ENCODE measurements at places on chromosomes 2 and 18. TPM values are rescaled to one million over a fixed set of nuclear protein-coding genes. Genes with fewer than 3 reads are reported as not detected.

DNA sequence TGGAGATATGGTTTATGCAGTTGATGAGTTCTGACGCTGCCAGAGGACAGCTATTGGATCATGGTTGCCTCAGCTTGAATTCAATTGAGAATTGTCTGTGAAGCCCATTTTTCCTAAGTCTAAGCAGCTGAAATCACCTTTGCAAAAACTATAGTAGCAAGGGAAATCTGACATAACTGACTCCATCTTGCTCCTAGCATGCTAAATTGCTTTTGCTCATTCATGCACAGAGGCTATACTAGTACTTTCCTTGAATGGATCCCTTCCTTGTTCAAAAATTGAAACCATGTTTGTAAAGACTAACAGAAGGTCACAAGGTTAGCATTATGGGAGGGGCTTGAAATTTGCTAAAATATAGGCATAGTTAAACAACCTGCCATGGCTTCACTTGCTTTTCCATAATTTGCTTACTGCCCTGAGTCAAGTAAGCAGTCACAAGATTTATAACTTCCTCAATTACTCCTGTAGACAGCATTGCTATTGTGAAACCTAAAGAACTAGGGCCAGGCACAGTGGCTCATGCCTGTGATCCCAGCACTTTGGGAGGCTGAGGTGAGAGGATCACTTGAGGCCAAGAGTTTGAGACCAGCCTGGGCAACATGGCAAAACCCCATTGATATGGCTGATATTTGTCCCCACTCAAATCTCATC lies 41.2 kb downstream of the CHRNA1 start:
- no peak overlapping the region for H3K27ac ChIP-seq
- no peaks in the 10 kb centered on the region for H3K36me3 ChIP-seq
- DNase-seq: no peak
- peaks cover 59% of the 10 kb centered on the region for H3K27me3 ChIP-seq

- peak; percentile 96 for DNase-seq
- H3K36me3 ChIP-seq: no peaks in the 10 kb centered on the region
Observed at GRCh38 chr2:99489063-99489760, 605 bp downstream of the REV1 start.

DNA sequence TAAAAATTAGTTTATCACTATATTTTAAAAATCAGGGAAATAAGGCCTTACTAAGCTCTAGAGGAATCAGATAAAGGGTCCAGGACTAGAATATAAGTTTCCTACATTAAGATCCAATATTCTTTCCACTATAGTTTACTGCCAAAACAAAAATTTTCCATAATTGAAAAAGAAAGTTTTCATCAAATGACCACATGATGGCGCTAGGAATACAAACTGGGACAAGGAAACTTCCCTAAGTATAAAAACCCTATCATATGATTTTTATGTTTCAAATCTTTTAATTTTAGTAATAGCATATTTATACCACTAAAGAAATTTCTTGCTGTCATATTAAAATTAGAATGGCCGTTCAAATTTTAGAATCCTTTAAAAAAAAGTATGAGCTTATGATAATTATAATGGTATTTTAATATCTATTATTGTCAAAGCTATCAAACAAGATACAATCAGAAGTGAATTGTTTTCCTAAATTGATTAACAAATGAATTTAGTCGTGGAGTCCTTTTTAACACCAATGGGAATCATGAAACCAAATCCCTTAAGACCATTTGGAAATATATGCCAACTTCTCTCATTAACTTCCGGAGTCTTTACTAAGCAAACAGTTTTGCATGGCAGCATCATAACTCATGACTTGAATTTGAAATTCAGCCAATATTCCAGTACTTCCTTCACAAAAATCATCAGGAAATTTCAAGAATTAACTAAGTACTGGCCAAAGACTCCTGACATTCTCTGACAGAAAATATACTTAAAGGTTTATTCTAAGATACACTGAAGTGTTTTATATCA lies 70.3 kb downstream of the SCN1A start:
- no peak for DNase-seq
- H3K4me3 ChIP-seq: no peak overlapping the region
- peaks cover 8% of the 10 kb centered on the region for H3K4me1 ChIP-seq
- H3K27ac ChIP-seq: no peak overlapping the region
- H3K36me3 ChIP-seq: no peaks in the 10 kb centered on the region

DNA sequence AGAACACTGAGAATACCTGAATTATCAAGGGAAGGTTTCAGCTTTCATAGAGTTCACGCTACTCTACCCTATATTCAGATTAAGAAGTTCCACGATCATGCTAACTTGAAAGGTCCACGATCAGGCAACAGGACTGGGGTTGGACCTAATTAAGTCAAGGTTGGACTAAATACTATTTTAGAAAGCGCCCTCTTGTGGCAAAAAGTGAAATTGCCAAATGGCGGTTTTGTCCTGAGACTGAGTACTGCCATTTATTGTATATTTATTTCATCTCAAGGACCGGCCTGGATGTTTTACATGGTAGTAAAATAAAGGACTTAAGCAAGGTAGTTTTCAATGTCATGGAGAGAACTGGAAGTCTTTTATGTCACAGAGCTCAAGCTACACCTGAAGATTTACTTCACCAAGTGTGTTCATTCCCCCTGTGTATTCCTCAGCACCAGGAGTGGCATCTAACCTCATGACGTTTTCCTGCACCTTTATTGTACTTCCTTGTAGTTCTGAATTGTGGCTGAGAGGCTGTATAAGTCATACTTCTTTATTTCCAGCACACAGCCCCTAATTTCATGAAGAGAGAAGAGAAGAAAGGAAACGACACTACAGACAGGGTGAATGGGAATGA lies 56.8 kb downstream of the SRD5A2 start:
- H3K27ac ChIP-seq: no peak overlapping the region
- peak; percentile 72 for DNase-seq
- H3K4me3 ChIP-seq: no peak overlapping the region

- no peaks in the 10 kb centered on the region for H3K4me1 ChIP-seq
- no peak overlapping the region for H3K27ac ChIP-seq
- DNase-seq: no peak
- no peak overlapping the region for H3K4me3 ChIP-seq
- peaks cover 11% of the 10 kb centered on the region for H3K27me3 ChIP-seq
Observed at GRCh38 chr2:173762864-173763263, 202.3 kb downstream of the SP3 start.

DNA sequence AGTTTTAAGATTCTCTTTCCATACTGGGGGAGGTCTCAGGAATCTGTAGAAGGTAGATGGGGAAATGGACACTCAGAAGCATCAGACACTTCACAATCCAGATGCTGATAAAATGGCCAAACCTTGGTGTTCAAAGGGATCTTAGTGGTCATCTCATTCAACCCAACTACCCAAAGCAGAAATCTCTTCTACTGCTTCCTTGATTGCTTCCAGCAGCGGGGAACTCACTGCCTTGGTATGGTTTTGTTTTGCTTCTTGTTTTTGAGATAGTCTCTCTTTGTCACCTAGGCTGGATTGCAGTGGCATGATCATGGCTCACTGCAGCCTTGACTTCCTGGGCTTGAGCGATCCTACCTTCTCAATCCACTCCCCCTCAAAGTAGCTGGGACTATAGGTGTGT lies 39.3 kb upstream of the PTMA start:
- H3K36me3 ChIP-seq: no peaks in the 10 kb centered on the region
- peaks cover 16% of the 10 kb centered on the region for H3K4me1 ChIP-seq
- no peaks in the 10 kb centered on the region for H3K27me3 ChIP-seq
- DNase-seq: no peak

- DNase-seq: peak; percentile 87
- H3K4me3 ChIP-seq: peak overlapping the region; percentile 38
- peaks cover 18% of the 10 kb centered on the region for H3K4me1 ChIP-seq
- H3K27me3 ChIP-seq: no peaks in the 10 kb centered on the region
Observed at GRCh38 chr2:17813742-17814473, 2.4 kb upstream of the MSGN1 start.

DNA sequence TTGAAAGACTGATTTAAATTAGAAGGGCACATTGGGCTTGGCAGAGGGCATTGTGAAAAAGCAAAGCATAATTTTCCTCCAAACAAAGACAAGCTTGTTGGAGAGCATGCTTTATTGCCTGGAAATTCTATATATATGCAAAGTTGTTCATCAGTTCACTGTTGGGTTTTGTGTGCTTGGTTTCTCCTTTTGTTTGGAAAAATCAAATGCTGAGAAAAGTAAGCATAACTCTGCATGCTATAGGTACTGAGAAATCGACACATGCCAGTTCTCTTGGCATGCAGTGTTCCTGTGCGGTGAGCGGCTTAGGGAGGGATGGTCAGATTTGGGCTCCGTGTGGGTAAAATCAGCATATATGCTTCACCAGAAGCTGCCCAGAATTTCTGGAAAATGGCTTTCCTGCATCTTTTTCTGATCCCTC lies 161.0 kb downstream of the RAPGEF4 start:
- no peak for DNase-seq
- H3K4me3 ChIP-seq: no peak overlapping the region
- H3K4me1 ChIP-seq: no peaks in the 10 kb centered on the region
- H3K27me3 ChIP-seq: peaks cover 73% of the 10 kb centered on the region
- H3K36me3 ChIP-seq: no peaks in the 10 kb centered on the region

The CFAP65 gene
- not detected for total RNA-seq

The MBD1 gene
- total RNA-seq: 64.8 TPM

The WDR12 gene
- 18.6 TPM for total RNA-seq

Data from osteoblast (primary cell).